ENCODE measurements at places on chromosomes 3 and 15.

DNA sequence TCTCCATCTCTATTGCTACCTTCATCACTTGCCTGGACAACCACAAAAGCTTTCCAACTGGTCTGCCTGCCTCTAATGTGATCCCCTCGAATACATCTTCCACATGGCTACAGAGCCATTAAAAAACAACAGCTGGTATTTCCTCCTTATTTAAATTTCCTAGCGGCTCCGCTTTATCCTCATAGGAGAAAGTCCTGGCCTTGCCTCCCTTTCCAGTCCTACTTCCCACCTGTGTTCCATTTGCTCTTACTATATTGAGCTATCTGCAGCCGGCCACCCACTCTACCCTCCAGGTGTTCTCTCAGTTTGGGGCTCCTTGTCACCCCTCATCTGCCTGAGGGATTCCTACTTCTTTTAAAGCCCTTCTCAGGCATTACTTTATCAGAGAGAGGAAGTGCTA lies 49.7 kb upstream of the TSPAN3 start:
- DNase-seq: no peak

DNA sequence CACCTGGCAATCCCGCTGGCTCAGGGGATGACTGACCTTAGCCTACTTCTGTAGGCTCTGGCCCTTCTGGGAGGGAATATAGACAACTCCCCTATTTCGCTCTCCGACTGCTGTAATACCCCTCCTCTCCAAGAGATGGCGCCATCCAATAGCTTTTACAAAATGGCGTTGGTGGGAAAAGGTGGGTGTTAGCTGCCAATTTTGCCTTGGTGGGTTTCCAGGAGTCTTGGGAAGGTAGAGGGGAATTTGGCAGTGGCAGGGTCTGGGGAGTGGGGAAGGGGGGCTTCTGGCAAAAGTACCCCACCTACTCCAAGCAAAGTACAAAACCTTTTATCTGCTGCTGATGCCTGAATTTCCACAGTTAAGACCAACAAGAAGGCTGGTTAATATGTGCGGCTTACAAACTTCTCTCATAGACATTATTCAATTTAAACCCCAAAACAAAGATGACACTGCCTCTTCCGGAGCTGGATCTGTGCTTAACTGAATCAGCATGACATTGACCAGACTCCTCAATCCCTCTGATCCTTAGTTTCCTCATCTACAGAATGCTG lies 62.1 kb downstream of the RASGRF1 start:
- peak; percentile 20 for DNase-seq

DNA sequence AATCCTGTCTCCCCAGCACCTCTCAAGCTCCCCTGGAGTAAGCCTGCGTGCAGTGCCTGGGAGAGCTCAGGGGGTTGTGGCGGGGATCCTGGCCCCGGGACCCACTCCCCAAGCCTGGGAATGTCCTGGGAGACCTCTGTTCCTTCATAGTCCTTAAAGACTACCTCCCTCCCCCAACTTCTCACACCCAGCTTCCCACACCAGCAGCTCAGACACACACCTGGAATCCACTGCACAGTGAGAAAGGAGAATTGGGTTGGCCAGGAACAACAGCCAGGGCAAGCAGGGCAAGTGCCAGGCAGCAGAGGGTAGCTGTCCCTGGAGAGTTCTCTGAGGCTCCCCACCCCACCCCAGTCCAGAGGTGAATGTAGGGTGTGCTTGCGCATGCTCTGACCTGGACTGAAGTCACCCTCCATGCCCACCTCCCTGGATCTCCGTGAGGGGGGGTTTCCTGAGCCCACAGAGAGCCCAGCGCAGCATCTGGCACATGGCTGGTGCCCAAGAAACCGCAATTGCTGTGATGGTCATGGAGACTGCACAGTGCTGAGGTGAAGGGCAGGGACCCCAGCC lies 22.2 kb downstream of the PSTPIP1 start:
- DNase-seq: no peak

DNA sequence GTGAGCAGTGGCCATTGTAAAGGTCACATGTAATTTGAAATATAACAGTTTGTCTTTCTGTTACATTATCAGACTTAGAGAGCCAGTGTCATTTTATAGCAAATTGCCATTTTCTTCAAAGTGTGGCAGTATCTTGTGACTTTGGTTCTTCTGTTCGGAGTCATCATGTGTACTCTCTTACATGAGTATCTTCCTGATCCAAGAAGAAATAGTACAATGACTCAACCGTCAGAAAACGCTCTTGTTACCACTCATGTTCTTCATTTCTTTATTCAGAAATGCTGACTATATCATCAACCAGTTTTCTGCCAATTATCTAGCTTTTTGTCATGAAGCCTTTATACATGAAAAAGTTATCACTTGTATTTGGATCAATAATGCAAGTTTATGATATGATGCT lies 93.6 kb upstream of the CGNL1 start:
- DNase-seq: no peak

- peak; percentile 8 for DNase-seq
Measured at GRCh38 chr3:107315141-107315540, 62.1 kb upstream of the CCDC54 start.

GRCh38 chr3:126982471-126983175 lies at the start of gene PLXNA1:
PLXNA1 (plus strand) TSS chr3:126983115; CDS start chr3:126988594, 5,479 bp downstream.
- peak; percentile 49 for DNase-seq

DNA sequence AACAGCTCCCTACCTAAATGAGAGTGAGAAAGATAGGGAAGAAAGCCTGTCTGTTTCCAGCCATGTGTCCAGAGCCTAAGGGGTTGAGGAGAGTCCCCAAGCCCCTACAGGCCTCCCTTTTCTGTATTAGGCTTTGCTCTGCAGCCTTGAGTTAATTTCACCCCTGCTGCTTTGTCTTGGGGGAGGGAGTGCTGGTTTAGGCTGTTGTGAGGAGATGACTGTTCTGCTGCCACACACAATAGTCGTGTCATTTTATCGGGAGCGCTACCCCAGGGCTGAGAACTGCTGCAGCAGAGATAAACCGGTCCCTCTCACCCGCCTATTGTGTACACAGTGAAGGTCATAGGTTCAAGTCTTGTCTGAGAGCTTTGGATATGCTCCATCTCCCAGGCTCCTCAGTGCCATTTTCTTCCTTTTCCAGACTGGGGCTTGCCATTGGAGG lies 1.4 kb downstream of the ZNF609 start:
- peak; percentile 28 for DNase-seq

- no peak for DNase-seq
Measured at GRCh38 chr3:127013758-127014535, 31.0 kb downstream of the PLXNA1 start.

GRCh38 chr3:141259821-141260629 lies 28.4 kb downstream of the PXYLP1 start:
- DNase-seq: no peak

- DNase-seq: peak; percentile 86
Measured at GRCh38 chr3:426072-426471, 229.5 kb downstream of the CHL1 start.

DNA sequence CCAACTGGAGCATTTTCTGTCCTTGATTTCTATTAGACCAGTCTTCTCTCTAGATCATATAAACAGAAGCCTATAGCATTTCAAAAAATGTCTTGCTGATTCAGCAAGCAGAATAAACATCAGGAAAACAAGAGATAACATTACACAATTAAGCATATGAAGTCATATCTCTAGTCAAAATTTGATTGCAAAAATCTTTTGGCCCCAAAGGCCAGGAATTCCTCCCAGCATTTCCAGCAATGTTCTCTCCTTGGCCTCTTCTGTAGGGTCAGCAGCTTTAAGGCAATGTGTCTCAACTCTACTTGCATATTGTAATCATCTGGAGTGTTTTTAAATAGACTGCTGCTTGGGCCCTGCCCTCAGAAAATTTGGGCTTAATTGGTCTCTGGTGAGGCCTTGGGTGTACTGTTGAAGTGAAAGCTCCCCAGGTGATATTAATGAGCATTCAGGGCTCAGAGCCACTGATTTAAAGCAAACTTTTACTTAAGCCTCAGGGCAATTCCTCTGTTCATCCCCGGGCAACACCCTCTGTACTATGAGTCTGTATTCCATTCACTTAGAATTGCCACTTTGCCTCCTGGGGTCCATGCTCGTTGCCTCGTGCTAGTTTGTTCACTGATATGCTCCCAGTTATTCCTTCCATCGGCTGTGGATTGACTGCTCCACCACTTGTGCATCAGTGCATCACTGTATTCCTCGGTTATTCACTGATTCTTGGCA lies 1072.6 kb downstream of the ROBO2 start:
- DNase-seq: peak; percentile 3

DNA sequence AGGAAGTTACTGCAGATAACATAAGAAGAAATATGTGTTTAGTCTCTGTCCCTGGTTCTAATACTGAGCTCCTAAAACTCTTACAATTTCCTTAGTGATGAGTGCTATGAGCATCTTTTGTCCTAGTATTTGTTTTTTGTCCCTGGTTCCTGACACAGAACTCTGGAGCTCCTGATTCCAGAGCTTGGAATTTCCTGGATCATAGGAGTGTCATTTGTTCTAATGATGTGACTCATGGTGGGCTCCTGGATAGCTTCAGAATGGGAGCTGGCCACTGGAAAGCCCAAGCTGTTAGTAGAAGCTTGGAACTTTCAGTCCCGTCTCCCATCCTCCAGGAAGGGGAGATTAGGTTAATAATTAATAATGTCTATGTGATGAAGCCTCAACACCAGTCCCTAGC lies 98.2 kb downstream of the CNTN6 start:
- no peak for DNase-seq

GRCh38 chr3:64167868-64168267 lies 57.4 kb downstream of the PRICKLE2 start:
- DNase-seq: peak; percentile 51

DNA sequence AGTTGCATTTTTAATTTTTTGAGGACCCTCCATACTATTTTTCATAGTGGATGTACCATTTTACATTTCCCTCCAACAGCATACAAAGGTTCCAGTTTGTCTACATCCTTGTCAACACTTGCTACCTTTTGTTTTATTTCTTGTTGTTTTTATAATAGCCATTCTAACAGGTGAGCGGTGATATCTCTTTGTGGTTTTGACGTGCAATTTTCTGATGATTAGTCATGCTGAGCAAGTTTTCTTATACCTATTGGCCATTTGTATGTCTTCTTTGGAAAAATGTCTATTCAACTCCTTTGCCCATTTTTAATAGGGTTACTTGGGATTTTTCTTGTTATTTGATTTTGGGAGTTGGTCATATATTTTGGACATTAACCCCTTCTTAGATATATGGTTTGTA lies 187.0 kb downstream of the CDIN1 start:
- DNase-seq: peak; percentile 72

DNA sequence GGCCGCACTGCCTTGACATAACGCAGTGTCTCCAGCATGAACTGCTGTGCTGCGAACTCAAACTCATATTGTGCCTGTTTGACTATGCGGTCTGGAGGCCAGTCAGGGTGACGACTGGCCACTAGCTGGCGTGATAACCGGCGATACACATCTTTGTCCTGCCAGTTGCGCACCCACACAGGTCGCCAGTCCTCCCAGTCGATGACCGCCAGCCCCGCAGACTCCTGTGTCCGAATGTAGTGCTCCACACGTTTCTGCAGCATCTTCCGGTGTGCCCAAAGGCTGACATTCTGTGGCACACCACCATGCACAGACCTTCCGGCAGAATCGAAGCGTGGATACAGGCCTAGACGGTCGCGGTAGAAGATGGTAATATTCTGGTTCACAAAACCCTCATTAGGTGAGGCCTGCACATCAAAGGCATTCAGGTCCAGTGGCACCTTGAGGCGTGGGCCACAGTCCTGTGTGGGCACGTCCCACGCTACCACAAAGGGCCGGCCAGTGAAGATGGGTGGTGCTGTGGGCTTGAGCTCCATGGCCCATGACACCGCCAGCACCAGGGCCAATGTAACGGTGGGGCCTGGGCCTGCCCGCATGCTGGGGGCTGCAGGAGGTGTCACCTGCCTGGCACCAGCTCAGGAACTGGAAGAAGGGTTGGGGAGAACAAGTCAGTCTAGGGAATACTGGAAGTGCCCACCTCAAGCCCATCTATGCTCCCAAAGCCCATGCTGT lies 2.5 kb downstream of the HYAL2 start:
- DNase-seq: no peak

DNA sequence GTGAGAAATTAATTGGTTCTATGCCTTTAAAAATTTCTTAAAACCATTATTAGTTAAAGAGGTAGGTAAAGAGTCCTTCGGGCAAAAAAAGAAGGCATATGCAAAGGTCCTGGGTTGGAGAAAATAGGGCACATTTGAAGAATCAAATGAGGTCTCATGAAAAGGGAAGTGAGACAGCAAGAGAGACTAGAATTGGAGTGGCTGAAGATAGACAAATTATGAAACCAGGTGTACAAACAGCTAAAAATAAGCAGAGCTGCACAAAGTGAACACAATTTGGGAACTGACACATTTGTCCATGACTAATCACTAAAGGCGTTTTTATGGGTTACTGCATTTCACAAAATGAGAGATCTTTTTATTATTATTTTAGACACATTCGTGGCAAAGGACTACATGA lies 581.2 kb downstream of the PYDC2 start:
- DNase-seq: no peak

- DNase-seq: no peak
Measured at GRCh38 chr15:51133140-51133765, 38.5 kb upstream of the TNFAIP8L3 start.

DNA sequence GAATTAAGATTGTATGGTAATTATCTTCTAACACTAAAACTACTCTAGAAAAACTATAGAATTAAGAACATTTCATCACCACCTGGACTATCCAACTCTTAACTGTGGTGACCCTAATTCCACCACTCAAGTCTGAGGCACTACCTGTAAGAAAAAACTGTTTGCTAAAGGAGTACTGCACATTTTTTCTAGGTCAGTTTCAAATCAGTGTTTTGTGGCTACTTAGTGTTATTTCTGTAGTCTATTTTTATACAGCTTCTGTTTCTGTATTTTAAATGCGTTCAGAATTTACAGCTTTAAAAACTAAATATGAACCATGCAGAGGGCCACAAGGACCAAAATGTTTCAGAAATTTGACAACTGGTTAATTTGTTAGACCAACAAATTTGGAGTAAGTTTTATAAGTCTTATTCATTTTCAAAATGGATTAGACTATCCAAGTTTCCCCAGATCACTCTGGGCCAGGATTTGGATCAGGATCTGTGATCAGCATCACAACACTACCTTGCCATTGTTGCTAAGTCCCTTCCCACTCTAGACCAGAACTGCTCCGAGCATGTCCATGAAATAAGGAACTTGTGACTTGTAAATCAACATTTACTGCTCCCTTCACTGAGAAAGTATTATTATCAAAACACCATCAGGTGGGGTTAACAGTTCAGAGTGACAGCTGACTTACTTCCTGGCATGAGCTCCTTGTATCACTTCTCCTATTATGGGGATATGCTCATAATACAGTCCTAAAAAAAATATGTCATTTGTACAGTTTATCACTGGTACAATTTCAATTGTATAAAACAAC lies 8.6 kb downstream of the GLT8D1 start:
- DNase-seq: no peak

DNA sequence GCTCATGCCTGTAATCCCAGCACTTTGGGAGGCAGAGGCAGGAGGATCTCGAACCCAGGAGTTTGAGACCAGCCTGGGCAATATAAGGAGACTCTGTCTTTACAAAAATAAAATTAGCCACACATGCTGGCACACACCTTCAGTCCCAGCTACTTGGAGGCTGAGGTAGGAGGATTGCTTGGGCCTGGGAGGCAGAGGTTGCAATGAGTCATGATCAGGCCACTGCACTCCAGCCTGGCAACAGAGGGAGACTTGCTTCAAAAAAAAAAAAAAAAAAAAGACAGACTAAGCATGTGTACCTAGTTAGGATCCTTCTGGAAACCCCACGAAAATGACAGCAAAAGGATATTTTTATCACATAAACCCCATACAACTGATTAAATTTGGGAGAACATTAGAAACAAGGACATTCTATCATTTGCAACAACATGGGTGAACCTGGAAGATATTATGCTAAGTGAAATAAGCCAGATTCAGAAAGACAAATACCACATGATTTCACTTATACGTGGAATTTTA lies 44.9 kb downstream of the METTL6 start:
- no peak for DNase-seq
